ENCODE measurements at places on chromosomes 11 and 22. TPM values are rescaled to one million over a fixed set of nuclear protein-coding genes. Genes with fewer than 3 reads are reported as not detected.
A peak's percentile ranks its signal among the peaks of the same experiment; 100 is the strongest.

Gene RFPL1
- total RNA-seq: not detected

Gene RHOD
- 71.7 TPM for total RNA-seq

Gene XRRA1
- 35.9 TPM for total RNA-seq

- H3K27ac ChIP-seq: no peak overlapping the region
- H3K36me3 ChIP-seq: peaks cover 5% of the 10 kb centered on the region
- H3K4me3 ChIP-seq: no peak overlapping the region
- no peak for DNase-seq
Observed at GRCh38 chr22:39490966-39491680, 11.0 kb upstream of the MIEF1 start.

GRCh38 chr11:10109806-10110205 is 184.2 kb downstream of the SBF2 start:
- H3K27me3 ChIP-seq: no peaks in the 10 kb centered on the region
- peak; percentile 92 for DNase-seq
- no peak overlapping the region for H3K27ac ChIP-seq
- no peaks in the 10 kb centered on the region for H3K36me3 ChIP-seq
- no peak overlapping the region for H3K4me3 ChIP-seq

GRCh38 chr11:17506942-17507341 is 30.3 kb upstream of the ABCC8 start:
- no peak overlapping the region for H3K27ac ChIP-seq
- no peak overlapping the region for H3K4me3 ChIP-seq
- no peak for DNase-seq
- no peaks in the 10 kb centered on the region for H3K4me1 ChIP-seq

DNA sequence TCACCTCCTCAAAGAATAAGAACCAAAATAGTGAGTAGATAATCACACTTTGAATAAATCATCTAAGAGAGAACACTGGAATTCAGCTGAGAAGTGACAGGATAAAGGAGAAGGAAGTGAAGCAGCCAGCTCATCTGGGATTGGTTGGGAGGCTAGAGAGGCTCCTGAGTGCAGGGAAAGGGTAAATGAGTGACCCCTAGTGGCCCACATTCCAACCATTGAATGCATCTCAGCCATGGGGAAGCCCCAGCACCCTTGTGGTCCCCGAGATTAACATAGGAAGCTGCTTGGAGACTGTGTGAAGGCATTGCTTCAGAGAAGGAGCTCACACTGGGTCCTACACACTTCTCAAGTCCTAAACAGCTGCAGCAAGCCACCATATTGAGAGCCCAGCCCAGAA is 82.3 kb downstream of the JRKL start:
- no peaks in the 10 kb centered on the region for H3K27me3 ChIP-seq
- no peaks in the 10 kb centered on the region for H3K36me3 ChIP-seq
- DNase-seq: no peak
- no peak overlapping the region for H3K27ac ChIP-seq
- H3K4me1 ChIP-seq: no peaks in the 10 kb centered on the region
